Stimulated activated CD8-positive, alpha-beta memory T cell treated with anti-CD3 and anti-CD28 coated beads, Interleukin-7, amount 100 ng/mL, for 1 hour (primary cell): ENCODE measurements at places on chromosomes 7 and 10.

GRCh38 chr7:123004931-123005330 is 9.4 kb upstream of the TAS2R16 start:
- DNase-seq, result no peak

DNA sequence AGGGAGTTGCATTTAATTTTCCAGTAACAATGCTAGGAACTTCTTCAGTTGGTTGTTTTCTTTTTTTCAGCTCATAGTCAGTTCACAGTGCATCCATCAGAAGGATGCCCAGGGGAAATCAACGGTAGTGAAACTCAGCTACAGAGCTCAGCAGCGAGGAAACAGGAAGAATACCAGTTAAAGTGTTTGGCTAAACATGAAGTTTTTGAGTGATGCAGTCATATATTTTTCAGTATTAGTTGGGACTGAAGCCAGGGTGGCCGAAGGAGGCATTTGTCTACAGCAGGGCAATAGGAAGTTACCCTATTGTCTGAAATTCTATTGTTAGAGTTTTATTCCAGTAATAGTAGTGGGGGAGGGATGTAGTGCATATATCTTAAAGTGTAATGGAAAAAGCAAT is 45.3 kb upstream of the MALRD1 start:
- no peak for DNase-seq

DNA sequence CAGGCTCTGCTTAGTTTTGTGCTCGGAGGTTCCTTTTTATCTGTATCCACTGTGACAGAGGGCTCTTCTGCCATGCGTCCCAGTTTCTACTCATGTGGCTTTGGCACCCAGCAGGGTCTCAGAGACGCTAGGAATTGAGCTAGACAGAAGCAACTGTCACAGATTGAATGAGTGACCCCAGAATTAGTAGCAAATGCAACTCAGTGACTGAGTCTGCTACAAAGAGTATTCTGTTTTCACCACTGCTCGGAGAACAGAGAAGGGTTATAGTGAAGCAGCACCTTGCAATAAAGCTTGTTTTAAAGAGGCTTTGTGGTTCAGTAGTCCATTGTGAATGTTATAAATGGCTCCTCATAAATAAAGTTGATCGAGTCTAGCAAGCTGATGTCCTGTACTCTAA is 113.2 kb downstream of the DNAH11 start:
- no peak for DNase-seq

GRCh38 chr10:84342584-84342983 is 14.2 kb downstream of the CCSER2 start:
- DNase-seq, result no peak

- DNase-seq, result peak; percentile 1
Observed at GRCh38 chr7:55641273-55641691, 69.0 kb upstream of the VOPP1 start.

DNA sequence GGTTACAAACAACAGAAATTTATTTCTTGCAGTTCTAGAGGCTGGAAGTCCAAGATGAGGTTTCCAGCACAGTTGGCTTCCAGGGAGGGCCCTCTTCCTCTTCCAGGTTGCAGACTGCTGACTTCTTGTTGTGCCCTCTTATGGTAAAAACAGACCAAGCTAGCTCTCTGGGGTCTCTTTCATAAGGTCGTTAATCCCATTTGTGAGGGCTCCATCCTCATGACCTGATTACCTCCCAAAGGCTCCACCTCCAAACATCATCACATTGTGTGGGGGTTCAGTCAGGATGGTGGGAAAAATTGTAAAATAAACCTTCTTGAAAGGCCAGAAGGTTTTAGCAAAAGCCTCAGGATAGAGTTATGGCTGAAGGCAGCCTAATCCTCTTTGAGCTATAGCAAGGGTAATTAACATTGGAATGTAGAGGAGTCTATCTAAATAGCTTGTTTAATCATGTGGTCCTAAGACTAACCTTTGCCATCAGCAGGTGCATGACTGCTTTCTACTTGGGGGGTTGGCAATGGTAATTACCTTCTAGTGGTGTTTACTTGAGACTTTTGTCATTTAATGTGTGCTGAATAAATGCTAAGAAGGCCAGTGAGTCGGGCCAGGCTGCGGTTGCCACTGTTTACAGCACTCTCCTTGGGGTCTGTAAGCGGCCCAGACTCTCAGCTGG is 80.8 kb downstream of the PPP1R17 start:
- no peak for DNase-seq

DNA sequence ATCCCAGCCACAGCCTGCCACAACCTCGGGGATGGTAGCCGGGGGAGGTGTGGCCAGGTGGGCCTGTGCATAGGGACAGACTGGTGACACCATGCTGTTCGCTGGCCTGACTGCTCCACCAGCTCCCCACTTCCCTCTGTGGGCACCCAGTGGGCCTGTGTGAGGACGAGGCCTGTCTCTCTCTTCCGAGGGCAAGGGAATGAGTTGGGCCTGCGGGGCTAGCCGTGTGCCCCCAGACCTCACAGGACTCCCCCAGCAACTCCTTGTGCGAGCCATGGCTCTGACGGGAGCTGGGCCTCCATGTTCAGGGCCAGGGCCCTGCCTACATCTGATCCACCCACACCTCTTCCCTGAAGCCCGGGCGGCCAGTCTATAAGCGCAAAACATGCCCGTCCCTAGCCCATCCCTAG is 40.5 kb downstream of the PWWP2B start:
- DNase-seq, result no peak

DNA sequence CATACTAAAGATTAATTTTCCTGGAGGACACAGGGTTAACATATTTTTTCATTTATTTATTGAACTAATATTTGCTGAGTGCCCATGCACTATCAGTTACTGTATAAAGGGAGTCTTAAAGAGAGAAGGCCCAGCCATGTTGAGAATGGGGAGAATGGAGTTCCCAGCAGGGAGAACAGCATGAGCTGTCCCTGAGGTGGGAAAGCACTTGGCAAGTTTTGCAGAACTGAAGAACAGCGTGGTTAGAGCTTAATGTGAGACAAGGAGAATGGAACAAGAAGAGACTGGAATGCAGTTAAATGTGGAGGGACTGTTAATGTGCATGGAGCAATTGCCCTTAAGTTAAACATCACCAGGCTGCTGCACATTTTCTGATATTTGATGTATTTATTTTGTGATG is 435.4 kb downstream of the SUGCT start:
- no peak for DNase-seq

GRCh38 chr7:76173566-76174205 is 28.0 kb upstream of the SRRM3 start:
- DNase-seq, result no peak

DNA sequence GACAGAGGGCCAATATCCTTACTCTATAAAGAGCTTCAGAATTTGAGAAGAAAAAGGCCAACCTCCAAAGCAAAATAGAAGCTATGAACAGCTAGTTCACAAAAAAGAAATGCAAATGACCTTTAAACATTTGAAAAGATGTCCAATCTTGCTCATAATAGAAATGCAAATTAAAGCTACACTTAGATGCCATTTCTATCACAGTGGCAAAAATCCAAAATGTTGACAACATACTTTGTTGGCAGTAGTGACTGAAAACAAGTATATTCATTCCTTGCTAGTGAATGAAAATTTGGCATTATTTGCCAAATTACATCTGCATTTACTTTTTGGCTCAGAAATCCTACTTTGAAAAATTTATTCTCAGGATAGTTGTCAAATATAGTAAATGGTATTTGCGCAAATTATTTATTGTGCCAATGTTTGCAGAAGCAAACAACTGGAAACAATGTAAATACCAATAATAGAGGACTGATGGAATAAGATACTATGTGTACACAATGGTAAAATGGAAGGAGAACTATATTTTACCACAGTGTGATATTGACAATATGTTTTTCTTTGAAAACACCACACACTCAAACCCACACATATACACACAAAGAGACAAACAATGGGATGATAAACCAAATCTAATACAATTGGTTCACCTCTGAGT is 9.4 kb downstream of the TMEM106B start:
- no peak for DNase-seq

DNA sequence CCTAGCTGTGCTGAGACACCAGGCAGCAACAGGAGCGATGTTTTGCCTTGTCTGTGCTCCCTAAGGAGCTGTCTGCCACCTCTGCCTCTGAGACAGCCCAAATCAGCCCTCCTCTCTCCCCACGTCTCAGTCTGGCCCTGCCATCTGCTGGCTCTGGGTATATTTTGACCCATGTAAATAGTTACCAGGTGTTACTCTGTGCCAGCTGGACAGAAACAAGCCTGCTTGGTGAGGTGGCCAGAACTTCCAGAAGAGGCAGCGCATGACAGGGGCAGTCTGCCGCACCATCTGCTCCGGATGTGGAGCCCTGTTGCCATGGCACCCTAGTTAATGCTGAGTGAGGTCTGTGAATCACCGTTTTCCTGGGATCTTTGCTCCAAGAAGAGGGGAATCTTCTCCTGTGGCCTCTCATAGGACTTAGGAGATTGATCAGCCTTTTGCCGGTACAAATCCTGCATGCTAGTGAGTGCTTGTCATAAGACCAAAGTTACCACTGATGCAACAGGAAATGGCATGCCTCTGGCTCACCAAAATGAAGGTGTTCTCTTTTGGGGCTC is 31.8 kb downstream of the GSTO2 start:
- no peak for DNase-seq

DNA sequence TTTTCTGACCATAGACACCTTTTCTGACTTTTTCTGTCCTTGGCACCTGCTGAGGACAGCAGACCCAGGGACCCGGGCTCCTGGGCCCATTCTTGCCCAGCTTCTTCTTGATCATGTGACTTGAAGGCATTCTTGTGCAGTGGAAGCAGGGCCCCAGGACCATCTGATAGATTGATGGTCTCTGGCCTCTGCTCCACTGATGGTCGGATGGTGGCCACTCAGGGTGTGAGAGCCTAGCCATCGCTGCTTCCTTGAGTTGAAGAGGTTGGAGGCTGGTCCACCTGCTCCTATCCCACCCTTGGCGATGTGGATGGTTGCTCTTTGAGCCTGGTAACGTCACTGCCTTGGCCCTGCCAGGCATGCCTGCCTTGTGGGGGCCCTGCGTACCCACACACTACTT is 37.8 kb upstream of the ZNF716 start:
- DNase-seq, result no peak

- DNase-seq, result no peak
Observed at GRCh38 chr7:21542891-21543527, at the start of gene DNAH11. Gene DNAH11, plus strand, starts transcription at chr7:21543039. Its CDS starts 207 bp downstream, at chr7:21543246.

DNA sequence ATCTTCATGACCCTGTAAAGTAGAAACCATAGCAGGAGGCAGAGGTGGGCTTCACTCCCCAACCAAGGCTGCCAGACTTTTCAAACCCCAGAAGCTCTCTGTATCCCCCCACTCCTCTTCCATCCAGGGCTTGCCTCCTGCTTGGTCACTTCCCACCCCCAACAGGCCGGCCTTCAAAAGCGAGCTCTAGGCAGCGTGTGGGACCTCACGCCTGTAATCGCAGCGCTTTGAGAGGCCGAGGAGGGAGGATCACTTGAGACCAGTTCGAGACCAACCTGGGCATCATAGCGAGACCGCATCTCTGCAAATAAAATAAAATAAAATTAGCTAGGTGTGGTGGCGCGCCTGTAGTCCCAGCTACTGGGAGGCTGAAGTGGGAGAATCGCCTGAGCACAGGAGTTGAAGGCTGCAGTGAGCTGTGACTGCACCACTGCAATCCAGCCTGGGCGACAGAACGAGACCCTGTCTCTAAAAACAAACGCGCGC is 743 bp upstream of the POR start:
- DNase-seq, result no peak

DNA sequence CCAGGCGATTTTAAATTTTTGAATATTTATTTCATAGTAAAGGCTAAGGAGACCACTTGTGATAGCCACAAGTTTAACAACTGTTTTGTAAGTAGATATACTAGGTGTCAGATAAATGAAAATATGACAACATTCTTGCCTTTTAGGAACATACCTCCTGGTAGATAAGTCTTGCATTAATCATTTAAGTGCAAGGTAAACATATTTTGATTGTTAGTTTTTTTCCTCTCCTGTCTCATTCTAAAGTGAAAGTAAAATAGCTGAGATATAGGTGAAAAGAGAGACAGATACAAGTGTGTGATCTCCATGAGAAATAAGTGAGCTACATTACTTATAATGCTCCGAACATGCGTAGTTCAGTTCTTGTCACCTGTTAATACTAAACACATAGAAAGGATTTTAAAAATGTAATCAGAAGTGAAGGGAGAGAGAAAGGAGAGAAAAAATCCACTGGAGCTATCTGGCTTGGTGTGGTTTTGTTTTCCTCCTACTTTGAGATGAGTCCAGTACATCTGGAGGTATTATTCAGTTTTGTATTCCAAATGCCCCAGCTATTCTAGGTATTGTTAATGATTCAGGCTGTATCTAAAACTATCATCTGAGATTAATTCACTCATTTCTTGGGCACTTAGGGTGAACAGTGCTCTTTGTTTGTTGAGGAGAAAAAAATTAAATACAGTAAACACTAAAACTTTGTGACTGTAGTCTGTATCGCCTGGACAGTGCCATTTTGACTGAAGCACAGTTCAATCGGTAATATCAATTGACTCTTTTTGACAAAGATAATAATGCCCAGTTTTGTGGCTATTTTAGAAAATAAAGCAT is 21.2 kb downstream of the GLCCI1 start:
- no peak for DNase-seq

- DNase-seq, result no peak
Observed at GRCh38 chr7:2106924-2107323, 125.8 kb downstream of the MAD1L1 start.
